Colonic mucosa (tissue), 4 donors: ENCODE measurements at places on chromosomes 12 and 14.

GRCh38 chr12:25788707-25789442 is 169.6 kb upstream of the RASSF8 start:
- no peak for DNase-seq

GRCh38 chr14:75054421-75054820 is 3.2 kb upstream of the MLH3 start:
- no peak for DNase-seq

DNA sequence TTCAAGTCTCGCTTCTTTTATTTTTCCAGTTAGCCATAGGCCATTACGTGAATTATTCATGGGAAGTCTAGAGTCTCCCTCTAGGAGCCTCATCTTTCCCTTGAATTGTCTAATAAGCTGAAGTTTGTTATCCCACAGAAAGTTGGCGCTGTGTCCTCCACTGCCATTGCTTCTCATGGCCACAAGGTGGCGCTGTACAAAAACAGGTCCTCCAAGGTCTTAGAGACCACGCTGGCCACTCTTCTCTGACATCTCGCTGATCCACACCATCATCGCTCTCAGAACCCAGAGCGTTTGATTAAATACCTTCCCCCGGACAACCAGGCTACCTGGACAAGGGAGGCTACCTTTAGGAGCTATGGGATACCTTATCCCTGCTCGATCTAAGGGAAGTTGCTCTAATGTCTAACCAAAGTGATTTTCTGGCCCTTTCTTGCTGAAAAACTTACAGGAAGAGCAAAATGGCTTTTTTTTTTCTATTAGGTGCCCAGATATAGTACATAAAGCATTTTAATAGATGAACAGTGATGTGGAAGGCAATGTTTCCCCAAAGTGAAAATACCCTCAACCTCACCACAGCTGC is 110.0 kb downstream of the CCDC60 start:
- DNase-seq = peak; percentile 30

DNA sequence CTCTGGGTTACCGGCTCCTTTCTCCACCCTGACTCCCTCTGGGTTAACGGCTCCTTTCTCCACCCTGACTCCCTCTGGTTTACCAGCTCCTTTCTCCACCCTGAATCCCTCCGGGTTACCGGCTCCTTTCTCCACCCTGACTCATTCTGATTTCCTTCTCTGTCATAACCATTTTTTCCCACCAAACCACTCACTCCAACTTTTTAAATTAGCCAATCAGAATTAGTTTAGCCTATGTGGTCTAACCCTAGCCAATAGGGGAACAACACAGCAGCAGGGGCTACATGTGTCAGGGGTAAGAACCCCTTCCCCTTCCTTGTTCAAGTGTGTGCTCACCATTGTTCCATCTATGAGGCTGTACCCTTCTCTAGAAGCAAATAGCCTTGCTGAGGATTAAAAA is 98.4 kb upstream of the RBM19 start:
- DNase-seq = no peak

DNA sequence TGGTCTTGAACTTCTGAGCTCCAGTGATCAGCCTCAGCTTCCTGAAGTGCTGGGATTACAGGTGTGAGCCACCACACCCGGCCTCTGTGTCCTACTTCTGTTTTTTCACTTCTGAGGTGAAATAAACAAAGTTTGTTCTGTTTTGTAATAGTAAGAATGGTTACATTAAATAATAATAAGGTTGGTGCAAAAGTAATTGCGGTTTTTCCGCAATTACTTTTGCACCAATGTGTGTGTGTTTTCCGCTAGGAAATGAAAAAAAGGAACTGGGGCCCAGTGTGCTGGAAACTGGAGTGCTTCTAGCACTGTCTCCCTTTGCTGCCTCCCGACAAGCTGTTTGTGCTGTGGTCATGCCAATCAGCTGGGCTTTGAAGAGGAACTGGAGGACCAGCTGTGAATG is 140.9 kb downstream of the NTS start:
- DNase-seq = no peak

DNA sequence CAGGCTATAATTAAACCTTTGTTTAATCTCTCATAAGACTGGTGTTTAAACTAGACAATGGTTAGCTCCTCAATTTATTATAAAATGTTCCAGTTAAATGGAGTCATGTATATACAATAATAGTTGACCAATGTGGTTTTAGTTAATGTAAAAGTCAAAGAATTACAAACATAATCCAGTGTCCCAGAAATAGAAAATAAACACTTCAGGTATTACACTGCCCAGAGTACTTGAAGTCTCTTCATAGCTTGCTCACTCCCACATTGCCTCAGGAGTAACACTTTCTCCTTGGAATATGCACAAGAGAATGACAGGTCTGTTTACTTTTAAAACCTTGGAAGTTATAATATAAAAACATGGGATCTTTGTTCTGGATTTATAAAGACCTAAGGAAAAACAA is 60.5 kb downstream of the SLC38A1 start:
- DNase-seq = no peak

GRCh38 chr12:119020406-119021360 is 39.3 kb downstream of the SRRM4 start:
- peak; percentile 33 for DNase-seq

DNA sequence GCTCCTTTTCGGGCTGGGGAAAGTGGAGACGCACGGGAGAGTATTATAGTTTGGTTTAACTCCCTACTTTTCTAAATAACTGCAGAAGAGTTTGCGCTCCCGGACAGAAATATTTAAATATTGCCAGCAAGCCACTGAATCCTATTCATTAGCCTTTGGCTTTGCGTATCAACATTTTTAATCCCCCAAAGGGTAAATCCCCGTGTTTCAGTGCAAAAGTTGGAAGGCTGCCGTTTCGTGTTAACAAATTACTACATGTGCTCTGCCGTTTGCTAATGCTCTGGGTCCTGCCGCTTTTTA is 372 bp upstream of the DPF3 start:
- DNase-seq = no peak

DNA sequence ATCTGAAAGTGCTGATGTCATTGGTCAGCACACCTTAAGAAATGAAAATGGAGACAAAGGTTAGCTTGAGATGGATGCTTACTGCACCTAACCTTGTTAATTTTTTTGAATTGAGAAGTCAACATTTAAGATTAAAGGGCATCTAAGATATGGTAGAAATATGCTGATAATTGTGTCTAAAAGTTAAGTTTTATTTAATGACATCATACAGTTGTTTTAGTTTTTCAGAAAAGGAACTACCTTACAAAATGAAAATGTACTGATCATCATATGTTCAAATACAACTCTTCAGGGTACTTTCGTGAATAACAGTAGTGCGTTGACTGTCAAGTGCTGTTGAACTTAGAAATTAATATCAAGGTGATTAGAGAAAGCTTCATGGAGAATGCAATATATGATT is 2.5 kb downstream of the SMCO3 start:
- no peak for DNase-seq

DNA sequence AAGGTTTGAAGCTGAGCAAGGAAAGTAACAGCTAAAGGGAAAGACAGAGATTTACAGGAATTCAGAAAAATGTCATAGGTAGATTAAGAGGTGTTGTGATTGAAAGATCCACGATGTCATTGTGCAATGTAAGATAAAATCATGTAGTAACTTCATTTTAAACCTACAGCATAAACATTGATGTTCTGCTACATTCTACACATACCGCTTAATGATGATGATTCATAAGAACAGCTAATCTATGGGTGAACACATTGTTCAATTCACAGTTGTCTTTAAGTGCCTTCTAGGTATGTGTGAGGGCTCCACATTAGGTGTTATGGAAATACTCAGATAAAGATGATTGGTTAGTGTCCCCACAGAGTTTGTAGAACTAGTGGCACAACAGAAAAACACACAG is 170.9 kb downstream of the GRIP1 start:
- no peak for DNase-seq

GRCh38 chr12:75162845-75163244 is 46.8 kb downstream of the KCNC2 start:
- DNase-seq = no peak

GRCh38 chr12:105212438-105212837 is 23.5 kb downstream of the APPL2 start:
- no peak for DNase-seq

DNA sequence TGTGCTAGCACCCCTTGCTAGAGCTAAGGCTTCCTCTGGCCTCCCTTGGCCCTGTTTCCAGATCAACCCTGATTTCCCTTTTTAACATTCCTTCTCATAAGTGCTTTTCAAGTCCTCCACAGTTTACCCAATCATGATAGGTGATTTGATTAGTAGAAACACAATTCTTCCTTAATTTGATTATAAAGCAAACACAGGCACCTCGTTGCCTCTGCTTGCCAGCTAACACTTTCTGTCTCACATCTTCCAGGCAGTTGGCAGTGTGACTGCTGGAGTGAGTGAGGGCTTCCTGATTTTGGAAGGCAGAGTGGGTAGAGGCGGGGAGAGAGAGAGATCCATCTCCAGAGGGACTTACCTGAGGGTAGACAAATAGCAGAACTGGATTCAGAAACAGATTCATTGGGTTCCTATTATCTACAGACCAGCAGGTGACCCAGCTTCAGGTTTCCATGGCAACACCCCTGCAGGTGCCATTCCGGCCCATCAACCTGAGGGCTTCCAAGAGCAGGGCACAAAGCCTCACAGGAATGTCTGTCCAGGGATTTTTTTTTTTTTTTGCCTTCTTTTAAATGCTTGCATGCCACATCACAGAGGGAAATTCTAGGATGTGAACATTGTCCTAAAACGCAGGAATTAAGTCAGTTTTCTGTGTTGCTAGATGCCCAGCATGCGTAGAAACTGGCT is 77.7 kb downstream of the PLXNC1 start:
- DNase-seq = no peak

GRCh38 chr12:131287938-131288764 is 334.4 kb downstream of the ADGRD1 start:
- no peak for DNase-seq

DNA sequence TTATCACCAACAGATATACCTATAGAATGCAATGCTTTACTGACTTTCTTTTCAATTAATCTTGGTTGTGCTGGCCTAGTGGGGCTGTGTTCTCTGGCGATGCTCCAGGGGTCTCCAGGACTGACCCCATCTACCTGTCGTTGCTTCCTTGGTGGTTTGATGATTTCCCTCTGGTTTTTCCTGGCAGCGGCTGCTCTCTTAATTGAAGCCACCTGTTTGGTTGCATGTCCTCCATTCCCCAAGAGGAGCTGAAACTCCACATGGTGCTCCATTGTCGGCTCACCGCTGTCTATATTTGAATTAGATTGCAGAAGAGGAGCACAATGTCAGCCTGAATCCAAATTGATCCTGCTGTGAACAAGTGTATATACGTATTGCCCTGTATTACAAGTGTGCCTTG is 7.1 kb upstream of the IFNG-AS1 start:
- DNase-seq = no peak

DNA sequence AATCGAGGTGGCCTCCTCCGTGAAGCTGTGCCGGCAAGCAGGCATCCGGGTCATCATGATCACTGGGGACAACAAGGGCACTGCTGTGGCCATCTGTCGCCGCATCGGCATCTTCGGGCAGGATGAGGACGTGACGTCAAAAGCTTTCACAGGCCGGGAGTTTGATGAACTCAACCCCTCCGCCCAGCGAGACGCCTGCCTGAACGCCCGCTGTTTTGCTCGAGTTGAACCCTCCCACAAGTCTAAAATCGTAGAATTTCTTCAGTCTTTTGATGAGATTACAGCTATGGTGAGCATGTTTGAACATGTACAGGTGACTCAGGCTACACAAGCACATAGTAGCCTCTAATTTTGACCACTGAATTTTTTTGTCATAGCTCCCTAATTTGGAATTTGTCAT is 59.7 kb downstream of the ATP2A2 start:
- DNase-seq = no peak

- DNase-seq = no peak
These were observed 532.5 kb downstream of the VRK1 start for GRCh38 chr14:97329701-97330100.

DNA sequence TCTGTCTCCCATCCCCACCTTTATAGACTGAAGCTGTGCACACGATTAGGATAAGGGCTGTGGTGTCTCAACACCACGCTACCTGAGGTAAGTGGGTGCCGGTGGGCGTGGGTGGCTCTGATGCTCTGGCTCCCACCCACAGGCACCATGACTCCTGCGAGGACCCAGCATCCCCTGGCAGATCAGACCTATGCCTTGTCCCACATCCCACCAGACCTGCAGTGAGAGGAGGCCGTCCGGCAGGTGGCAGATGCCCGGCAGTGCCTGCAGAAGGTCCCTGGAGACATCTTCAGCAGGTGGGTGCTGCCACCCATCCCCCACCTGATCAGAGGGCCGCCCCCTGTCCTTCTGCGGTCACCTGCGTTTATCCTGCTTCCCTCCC is 104.4 kb upstream of the PRB2 start:
- no peak for DNase-seq

DNA sequence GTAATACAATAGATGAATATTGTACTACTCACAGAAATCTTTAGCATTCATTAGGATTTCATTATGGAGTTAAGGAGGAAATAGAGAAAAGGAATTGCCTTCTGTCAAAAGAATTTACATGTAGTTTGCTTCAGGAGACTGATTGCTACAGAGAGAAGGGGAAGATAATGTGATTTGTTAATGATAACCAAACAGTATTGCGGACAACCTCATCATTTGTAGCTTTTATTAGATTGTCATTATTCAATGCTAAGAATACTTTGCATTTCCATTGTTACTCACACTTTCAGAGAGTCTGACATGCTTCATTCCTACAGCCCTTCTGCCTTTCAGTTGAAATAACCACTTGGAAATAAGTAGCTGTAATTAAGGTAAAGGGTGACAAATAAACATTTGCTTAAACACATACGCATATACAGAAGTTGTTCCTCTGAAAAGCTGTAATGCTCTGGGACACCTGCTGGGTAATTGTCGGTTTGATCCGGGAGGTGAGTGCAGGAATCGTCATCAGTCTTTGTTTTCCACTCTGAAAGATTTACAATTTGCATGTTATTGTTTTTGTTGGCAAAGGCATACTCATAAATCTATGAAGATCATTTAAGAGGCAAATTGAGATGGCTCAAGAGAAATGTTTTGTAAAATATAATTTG is 600.2 kb downstream of the TRHDE start:
- no peak for DNase-seq

GRCh38 chr12:44224399-44225148 is 388.7 kb downstream of the TMEM117 start:
- no peak for DNase-seq

DNA sequence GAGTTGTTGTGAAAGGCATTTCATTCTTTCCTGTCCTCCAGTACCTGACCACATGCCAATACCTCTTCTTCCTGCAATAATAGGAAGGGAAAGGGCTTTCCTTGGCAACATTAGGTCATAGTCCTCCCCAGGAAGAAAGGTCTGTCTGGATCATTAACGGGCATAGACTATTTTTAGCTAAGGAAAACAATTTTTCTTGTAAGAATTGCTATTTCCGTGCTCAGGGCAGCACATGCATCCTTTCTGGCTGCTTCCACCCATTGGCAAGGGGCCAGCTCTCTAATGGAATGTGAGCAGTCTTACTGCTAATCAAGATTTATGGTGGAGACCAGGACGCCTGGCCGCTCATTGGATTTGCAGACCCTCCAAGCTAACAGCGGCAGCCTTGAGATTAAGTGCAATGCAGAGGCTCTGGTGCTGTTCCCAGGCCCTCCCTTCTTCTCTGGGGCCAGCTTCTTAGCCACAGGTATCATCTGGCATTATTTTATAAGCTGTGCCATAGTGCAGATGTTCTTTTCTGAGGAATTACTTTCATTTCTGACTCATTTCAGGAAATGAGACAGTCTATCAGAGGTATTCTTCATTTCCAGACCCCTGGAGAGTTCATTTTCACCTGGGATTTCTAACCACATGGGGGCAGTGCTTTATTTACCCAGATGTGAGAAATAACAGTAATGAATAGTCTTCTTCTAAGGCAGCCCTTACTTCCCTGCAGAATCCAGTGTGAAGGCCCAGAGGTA is 52.9 kb downstream of the ANO6 start:
- DNase-seq = peak; percentile 44
